ENCODE measurements at places on chromosomes 16 and 17.

DNA sequence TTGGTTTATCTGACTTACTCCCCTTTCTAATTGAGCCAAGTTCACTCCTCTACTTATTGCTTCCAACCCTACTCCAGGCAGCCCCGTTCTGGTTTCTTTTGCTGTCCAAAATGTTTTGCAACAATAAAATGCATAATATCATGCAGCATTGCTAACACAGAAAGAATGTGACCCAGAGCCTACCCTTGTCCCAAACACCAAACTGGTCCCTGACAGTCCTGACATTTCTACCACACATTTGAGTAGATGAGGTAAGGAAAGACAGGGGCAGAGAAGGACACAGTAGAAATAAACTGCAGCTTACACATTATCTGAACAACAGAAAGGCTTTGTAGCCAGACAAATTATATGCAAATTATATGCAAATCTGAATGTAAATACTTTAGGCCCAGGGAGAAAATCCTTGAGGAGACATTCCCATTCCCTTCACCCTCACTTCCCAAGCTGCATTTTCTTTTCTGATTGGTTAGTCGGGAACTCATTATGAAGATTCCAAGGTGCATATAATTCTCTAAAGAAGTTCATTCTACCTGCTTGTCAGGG lies 31.6 kb downstream of the SOX9 start:
- DNase-seq, result no peak

DNA sequence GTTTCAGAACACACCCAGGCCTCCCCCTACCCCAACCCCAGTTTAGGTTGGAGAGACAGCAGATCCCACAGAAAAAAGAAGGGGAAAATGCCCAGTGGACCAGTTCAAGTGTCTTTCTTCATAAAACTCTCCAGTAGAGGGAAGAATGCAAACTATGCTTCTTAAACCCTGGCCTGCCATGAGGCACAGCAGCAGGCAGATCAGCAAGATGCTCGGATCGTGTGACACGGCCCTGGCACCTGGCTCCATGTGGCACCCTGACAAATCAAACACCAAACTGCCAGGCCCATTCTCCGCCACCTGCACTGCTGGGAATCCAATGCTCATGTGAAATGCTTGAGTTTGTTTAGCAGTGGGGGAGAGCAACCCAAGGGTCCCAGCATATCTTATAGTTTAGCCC lies 166.8 kb downstream of the SOX9 start:
- DNase-seq, result no peak

DNA sequence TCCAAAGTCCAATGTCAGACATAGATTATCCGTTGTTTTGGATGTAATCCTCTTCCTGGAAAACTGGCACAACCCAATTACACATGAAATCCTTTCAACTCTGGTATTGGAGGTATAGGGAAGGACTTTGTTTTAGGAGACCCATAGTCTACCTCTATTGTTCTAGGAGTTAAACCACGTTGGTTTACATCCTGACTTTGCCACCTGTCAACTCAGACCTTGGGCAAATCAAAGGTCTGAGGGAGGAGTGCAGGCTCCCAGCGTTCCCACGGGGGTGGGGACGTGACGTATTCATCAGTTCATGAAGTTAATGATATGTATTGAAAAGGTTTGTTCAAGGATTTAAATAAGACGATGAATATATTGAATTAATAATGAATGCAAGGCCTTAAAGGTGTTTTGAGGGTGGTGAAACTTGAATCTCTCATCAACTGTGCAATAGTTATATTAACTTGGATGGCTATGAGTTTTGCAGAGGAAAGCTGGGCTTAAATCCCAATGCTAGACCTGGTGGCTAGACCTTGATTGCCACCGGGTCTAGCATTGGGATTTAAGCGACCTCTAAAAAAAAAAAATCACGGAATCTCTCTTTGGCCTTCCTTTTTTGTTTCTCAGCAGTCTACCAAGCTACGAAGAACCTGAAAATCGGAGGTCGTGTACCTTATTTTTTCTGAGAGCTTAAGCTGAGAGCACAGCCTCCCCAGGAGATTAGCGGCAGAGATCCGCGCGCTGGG lies 744 bp upstream of the NF1 start:
- DNase-seq, result peak; percentile 10

DNA sequence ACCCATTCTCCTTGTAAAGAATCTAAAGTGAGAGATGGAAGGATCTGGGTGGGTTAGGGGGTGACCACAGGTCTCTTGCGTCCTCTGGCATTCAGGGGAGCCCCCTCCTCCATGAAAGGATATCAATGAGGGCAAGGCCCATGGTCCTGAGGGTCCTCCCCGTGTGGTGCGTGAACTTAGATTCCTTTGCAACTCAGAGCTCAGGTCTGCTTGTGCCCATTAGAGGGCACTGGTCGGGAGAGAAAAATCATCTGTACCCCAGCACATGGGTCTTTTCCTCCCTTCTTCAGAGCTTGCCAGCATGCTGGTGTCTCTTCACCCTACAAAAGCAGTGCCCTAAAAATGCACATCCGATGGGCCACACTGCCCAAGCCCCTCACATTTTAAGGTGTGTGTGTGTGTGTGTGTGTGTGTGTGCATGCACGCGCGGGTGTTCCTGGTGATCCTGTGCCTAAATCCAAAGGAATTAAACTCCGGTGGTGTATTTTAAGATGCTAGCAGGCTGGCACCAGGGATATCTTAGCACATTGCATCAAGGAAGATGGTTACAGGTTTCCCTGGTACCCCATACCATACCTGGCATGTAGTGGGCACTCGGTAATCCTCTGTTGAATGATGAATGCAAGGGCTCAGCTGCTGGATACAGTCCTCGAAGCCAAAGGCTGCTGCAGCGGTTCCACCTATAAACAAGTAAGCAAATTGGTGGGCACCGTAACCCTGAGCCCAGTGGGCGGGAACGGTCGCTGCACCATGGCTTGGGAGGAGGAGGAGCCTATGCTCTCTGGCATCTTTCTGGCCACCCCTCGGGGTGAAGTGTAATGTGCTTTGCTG lies 4.7 kb downstream of the C1QTNF1 start:
- no peak for DNase-seq

- no peak for DNase-seq
Measured at GRCh38 chr17:50170662-50171370, 5.0 kb downstream of the SGCA start.

- no peak for DNase-seq
Measured at GRCh38 chr17:72984926-72985325, 107.6 kb downstream of the SLC39A11 start.

DNA sequence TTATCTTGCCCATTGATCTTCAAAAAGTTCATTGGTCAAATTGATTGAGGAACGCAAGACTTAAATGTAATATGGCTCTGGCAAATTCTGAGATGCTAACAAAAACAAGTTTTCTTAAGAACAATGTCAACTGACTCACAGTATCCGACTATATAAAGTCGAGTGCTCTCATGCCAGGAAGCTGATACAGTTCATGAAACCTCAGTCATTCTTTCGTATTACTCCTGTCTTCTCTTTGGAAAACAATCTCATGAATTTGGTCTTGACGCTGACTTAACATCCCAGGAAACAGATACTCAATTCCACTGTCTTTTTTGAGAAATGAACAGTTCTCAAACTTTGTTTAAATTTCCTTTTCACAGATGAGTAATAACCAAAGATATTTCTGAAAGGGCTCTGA lies 704.9 kb downstream of the MAF start:
- no peak for DNase-seq

- no peak for DNase-seq
Measured at GRCh38 chr17:44780845-44781480, 22.2 kb downstream of the ADAM11 start.

DNA sequence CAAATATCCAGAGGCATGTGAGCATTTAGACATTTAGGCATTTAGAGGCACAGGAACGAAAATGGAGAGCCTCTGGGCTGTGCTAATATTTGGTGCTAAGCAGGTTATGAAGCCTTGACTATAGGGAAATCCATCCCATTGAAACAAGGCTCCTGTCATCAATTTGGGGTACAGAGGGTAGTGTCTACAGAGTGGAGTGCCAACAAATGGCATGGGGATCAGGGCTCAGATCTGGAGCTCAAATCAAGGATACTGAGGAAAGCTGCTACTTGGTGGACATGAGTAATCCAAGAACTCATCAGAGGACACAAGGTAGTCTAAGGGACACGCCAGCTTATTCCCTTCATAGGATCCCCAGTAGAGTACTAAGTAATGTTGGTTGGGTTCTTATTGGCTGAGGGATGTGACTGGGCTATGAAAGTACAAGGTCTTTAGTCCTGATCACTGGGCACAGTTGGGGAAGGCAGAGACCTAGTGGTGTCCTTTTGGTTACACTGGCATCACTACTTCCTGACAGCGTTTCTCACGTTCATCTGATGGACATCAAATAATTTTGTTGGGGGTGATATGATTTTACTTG lies 5.2 kb downstream of the KRT10 start:
- no peak for DNase-seq

DNA sequence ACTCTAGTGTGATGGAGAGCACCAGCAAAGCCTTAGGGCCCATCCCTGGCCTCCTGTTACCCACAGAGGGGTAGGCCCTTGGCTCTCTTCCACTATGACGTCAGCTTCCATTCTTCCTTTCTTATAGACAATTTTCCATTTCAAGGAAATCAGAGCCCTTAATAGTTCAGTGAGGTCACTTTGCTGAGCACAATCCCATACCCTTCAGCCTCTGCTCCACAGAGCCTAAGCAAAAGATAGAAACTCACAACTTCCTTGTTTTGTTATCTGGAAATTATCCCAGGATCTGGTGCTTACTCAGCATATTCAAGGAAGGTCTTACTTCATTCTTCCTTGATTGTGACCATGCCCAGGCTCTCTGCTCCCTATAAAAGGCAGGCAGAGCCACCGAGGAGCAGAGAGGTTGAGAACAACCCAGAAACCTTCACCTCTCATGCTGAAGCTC lies at the start of gene CCL8:
TSS of gene CCL8 (plus strand) at position 397 of the 445 bp plus-strand sequence. CDS start 67 bp downstream, outside the sequence.
- DNase-seq, result no peak

DNA sequence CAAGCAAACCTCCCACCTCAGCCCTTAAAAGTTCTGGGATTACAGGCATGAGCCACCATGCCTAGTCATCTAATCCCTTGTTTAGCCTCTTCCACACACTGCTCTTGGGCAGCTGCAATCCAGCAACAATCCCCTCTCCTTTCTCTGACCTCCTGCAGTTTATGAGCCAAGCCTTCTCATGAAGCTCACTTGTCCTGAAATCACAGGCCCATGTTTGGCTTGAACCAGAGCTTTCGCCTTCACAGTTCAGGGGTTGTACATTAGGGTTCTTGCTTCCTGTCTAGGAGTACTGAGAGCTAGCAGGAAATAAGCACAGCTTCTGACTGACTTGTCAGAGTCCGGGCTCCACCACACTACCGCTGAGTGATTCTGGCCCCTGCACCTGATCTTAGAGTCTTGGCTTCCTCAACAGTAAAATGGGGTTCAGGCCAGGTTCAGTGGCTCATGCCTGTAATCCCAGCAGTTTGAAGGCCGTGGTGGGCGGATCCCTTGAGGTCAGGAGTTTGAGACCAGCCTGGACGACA lies 16.3 kb downstream of the ERAL1 start:
- no peak for DNase-seq

GRCh38 chr16:1078579-1079021 lies 6.1 kb downstream of the SSTR5 start:
- DNase-seq, result no peak

GRCh38 chr16:67243481-67243880 lies 3.8 kb downstream of the FHOD1 start:
- no peak for DNase-seq

- no peak for DNase-seq
Measured at GRCh38 chr17:30905742-30906100, 317 bp downstream of the TEFM start.

- DNase-seq, result no peak
Measured at GRCh38 chr17:61352408-61352770, 47.3 kb upstream of the TBX2 start.

DNA sequence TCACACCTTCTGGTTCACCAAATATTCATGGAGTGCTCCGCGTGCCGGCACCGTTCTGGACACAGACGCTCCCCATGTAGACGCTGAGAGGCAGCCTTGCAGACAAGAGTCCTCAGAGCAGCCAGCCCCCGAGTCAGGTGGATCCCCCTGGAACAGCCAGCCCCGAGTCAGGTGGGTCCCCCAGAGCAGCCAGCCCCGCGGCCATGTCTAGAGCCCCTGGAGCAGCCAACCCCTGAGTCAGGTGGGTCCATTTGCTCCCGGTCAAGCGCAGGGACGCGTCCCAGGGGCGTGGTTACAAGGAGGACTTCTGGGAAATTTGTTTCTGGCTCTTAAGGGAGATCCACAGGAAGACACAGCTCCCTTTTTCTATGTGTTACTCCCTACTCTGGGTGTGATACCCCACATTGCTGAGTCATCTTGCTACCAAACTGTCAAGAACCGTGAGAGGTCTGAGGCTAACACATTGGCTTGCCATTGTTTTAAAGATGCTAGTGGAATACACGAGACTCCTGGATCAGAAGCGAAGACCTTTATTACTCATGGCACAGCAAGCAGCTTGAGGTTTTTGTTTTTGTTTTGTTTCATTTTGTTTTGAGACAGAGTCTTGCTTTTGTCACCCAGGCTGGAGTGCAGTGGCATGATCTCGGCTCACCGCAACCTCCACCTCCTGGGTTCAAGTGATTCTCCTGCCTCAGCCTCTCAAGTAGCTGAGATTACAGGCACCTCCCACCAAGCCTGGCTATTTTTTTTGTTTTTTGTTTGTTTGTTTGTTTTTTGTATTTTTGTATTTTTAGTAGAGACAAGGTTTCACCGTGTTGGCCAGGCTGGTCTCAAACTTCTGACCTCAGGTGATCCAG lies 43.3 kb upstream of the CBFA2T3 start:
- no peak for DNase-seq

- no peak for DNase-seq
Measured at GRCh38 chr16:57764341-57765159, 29.0 kb downstream of the KATNB1 start.

DNA sequence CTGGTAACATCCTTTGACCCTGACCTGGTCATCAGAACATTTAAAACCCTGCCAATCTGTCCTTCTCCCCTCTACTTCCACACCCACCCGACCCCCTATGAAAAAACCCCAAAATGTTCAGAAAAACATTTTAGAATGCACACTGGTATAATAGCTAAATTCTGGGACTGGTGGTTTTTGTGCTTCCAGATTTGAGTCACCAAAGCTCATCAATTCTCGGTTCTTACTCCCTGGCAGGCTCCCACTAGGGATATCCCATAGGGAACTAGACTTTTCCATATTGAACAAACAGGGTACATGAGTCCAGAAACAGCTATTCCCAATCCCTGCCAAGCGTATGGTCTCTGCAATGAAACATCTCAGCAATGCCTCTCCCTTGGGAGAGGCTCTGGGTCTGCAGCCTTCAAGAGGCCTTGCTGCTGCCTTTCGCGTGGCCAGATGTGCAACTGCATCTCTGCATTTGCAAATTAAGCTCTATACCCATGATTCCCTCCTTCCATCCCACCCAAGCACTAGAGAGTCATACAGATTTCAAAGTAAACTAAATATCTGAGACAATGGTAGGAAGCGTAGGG lies 67.7 kb downstream of the SMG6 start:
- DNase-seq, result no peak

GRCh38 chr17:42850954-42851353 lies at the start of gene AOC3:
AOC3 (plus strand) TSS chr17:42851199; CDS start chr17:42851344, 145 bp downstream.
- no peak for DNase-seq

DNA sequence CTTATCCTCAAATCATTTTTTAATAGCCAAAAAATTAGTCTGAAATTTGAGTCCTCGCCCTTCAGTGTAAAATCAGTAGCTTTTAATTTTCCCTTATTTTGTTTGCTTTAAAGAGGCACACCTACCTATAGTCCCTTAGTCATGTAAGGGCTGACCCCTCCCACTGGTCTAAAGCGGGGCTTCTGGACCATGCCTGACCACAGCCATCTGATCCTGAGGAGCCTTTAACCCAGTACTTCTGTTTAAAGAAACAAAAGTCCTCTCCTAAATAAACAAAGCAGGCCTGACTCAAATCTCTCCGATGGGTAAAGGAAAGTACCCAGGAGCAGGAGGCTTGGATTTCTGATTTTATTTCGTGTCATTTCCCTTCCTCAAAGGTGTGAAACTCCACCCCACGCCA lies 92.0 kb upstream of the CCL2 start:
- no peak for DNase-seq

- no peak for DNase-seq
Measured at GRCh38 chr16:2526135-2526534, 5.1 kb downstream of the CEMP1 start.

Measured in muscle of arm (tissue), 14 donors.